Astrocyte of the hippocampus (primary cell): ENCODE measurements at places on chromosomes 1 and 21.
A peak's percentile ranks its signal among the peaks of the same experiment; 100 is the strongest.

- no peak for DNase-seq
These were observed 3.6 kb downstream of the AK4 start for GRCh38 chr1:65151641-65152040.

- no peak for DNase-seq
These were observed 801 bp downstream of the RSPO1 start for GRCh38 chr1:37633938-37634243.

DNA sequence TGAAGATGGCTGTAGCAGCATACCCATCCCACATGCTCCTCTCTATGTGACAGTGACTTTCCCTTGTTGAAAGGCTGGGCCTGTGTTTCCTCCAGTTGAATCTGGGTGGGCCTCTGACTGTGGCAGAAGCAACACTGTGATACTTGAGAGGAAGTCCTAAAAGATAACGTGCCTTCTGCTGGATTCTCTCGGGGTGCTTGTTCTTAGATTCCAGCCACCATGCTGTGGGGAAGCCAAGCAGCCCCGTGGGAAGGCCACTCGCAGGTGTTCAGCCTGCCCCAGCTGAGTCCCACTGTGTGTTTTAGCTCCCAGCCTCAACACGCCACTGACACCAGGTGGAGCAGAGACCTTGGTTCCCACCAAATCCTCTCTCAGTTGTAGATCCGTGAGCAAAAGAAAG, 31.5 kb downstream of the TRAPPC10 start:
- no peak for DNase-seq

GRCh38 chr1:9668080-9668479, 16.5 kb downstream of the PIK3CD start:
- no peak for DNase-seq

DNA sequence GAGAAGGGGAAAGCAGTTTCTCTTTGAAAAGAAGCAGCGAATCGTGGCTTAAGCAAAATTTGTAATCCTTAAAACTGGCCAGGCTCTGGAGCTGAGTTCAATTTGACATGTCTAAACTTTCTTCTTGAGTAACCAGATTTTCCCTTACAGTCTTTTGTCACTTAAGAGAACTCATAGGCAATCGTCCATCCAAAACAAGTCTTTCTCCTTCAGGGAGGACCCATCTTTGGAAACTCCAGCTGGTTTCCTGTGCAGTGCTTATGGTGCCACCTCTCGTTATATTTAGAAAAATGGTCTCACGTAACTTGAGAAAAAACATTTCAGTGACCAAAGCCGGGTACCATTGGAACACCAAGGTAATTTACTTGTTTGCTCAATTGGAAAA, 1.8 kb upstream of the PTTG1IP start:
- DNase-seq = peak; percentile 35

- DNase-seq = no peak
These were observed 69.0 kb upstream of the MUTYH start for GRCh38 chr1:45409276-45409675.
